ENCODE measurements at places on chromosomes 2 and 18.

GRCh38 chr2:103363639-103364038, 601.8 kb downstream of the TMEM182 start:
- no peak for DNase-seq

DNA sequence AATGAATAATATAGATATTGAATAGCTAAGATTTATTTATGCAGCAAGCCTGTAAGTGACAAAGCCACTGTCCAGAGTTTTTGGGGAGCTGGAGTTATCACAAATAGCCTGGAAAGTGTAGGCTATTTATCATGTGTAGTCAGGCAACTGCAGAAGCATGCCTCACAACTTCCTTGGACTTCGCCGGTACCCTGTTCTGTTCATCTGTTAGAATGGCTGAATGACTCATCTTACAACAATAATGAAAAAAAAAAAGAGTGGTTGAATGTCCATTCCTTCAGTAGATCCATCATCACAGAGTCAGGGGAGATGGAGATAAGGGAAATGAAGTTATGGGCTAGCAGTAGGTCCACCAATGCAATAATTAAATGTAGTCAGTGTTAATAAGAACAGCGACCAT, 24.0 kb upstream of the ATP5MC3 start:
- peak; percentile 16 for DNase-seq

- DNase-seq, result no peak
Observed at GRCh38 chr2:201122276-201122675, 6.3 kb downstream of the CFLAR start.

GRCh38 chr2:26442707-26443106, 35.2 kb downstream of the OTOF start:
- no peak for DNase-seq

DNA sequence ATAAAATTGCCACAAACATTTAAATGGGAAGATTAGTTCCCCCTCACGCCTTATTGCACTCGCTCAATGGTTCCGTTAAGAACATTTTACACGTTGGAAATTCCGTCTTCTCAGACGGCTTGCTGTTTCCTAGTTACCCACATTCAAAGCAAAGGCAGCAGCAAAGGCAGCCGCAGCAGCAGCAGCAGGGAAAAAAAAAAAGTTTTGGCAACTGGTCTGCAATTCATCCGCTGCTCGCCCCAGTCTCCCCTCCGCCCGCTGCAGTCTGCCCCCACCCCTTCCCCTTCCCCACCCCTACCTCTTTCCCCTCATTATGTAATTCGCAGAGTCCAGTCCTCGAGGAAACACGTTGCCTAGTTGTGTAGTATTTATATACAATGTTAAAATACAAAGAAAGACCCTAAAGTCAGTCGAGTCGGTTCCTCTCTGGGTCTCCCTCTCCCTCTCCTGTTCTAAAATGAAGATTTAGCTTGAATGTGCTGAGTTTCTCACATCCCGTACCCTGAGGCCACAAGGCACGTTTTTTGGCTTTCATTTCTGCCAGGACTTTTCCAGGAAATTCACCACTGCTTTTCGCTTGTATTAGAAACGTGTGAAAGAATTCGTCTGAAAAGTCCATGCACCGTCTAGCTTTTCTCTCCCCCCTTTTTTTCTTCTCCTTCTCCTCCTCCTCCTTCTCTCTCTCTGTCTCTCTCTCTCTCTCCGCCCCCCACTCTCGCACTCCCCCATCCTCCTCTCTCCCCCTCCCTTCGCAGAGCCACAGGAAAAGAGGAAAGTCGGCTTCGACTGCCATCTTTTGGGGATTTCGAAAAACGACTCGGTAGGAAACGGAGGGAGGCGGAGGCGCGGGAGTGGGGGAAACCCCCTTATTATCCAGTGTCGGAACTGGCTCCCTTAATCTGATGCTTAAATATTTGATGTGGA, 140.0 kb downstream of the MEIS1 start:
- peak; percentile 91 for DNase-seq

GRCh38 chr2:241308832-241309500, 6.5 kb downstream of the HDLBP start:
- DNase-seq, result no peak

DNA sequence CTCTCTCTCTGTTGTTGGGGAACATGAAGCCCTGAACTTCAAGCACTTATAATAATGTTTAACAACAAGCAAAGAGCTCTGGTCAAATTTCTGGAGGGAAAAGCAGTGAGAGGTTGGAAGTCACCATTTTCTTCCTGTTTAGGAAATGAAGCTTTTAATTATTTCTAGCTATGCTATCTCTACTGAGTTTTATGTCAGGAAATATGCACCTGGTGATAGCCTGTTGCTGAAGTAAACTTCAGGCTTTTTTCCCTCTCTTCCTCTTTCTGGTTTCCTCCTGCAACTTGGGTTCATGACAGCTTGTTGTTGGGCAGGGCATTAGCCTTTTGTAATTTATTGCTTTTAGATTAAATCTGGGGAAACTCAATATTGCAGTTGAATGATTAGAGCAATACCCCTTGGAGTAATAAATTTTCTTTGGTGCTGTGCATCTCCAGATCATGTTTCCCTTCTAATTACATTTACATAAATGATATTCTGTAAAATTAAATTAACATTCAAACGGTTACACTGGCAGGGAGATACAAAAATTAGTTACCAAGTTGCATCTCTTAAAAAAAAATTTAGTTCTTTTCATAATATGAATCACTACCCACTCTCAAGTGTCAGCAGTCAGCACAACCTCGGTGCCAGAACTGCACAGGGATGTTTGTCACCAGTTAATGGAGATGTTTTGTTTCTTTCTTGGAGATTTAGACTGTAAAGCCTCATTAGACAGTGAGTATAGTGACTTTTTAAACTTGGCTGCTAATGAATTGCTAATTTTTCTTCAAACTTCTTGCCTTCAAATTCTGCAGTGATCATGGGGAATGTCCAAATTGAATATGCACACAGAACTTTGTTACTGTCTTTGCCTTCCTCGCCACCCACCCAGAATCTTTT, 466.6 kb upstream of the ETAA1 start:
- DNase-seq, result no peak

DNA sequence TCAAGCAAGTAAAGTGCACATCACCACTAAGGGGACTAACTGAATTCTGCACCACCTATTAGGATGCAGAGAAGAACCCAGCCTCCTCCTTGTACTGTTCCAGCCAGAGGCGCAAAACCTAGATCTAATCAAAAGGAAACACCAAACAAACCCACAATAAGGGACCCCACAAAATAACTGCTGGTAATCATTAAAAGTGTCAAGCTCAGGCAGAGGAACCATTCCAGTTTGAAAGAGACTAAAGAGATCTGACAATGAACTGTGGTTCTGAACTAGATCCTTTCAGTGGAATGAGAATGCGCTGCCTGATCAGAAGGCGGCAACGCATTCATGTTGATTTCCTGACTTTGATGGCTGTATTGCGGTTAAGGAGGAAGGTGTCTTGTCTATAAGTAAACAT, 16.8 kb downstream of the HDLBP start:
- no peak for DNase-seq

All from fibroblast of upper back skin (primary cell).